ENCODE measurements at places on chromosomes 7 and 10. TPM values are rescaled to one million over a fixed set of nuclear protein-coding genes. Genes with fewer than 3 reads are reported as not detected.

GRCh38 chr10:120456626-120457430 lies at the start of gene PLPP4:
Gene PLPP4, plus strand, starts transcription at chr10:120457227. Its CDS starts 79 bp downstream, at chr10:120457306.
- H3K36me3 ChIP-seq: no peaks in the 10 kb centered on the region
- peak; percentile 69 for DNase-seq
- H3K4me1 ChIP-seq: peaks cover 20% of the 10 kb centered on the region
- H3K27ac ChIP-seq: no peak within 1 kb of the TSS

ADRA2A gene
- total RNA-seq: 6.9 TPM

GRCh38 chr10:80454513-80455460 lies 677 bp downstream of the TSPAN14 start:
- H3K4me3 ChIP-seq: peak overlapping the region; percentile 82
- DNase-seq: peak; percentile 50
- peak overlapping the region; percentile 98 for H3K27ac ChIP-seq

GRCh38 chr7:113936982-113937381 lies 18.2 kb upstream of the PPP1R3A start:
- no peak for DNase-seq
- H3K4me3 ChIP-seq: no peak overlapping the region
- H3K4me1 ChIP-seq: no peaks in the 10 kb centered on the region
- no peaks in the 10 kb centered on the region for H3K27me3 ChIP-seq
- H3K27ac ChIP-seq: no peak overlapping the region
- no peaks in the 10 kb centered on the region for H3K36me3 ChIP-seq

TFPI2 gene
- 1.8 TPM for total RNA-seq

GRCh38 chr7:105765846-105766245 lies 110.6 kb downstream of the ATXN7L1 start:
- H3K27ac ChIP-seq: no peak overlapping the region
- no peaks in the 10 kb centered on the region for H3K27me3 ChIP-seq
- no peaks in the 10 kb centered on the region for H3K4me1 ChIP-seq
- DNase-seq: no peak
- no peak overlapping the region for H3K4me3 ChIP-seq

STEAP4 gene
- total RNA-seq: 16.2 TPM

- H3K27me3 ChIP-seq: no peaks in the 10 kb centered on the region
- H3K4me3 ChIP-seq: no peak overlapping the region
- no peak overlapping the region for H3K27ac ChIP-seq
- H3K36me3 ChIP-seq: no peaks in the 10 kb centered on the region
- H3K4me1 ChIP-seq: no peaks in the 10 kb centered on the region
Observed at GRCh38 chr10:1375346-1376170, 319.4 kb downstream of the WDR37 start.

LIMK1 gene
- total RNA-seq: 42.4 TPM

DENND2A gene
- 4.1 TPM for total RNA-seq

GRCh38 chr7:86908948-86909347 lies 150.5 kb downstream of the ELAPOR2 start:
- H3K27me3 ChIP-seq: no peaks in the 10 kb centered on the region
- H3K4me3 ChIP-seq: no peak overlapping the region
- H3K4me1 ChIP-seq: no peaks in the 10 kb centered on the region
- no peak overlapping the region for H3K27ac ChIP-seq

GRCh38 chr10:118057361-118057760 lies 10.6 kb upstream of the RAB11FIP2 start:
- no peak for DNase-seq
- no peaks in the 10 kb centered on the region for H3K27me3 ChIP-seq
- H3K4me1 ChIP-seq: peaks cover 7% of the 10 kb centered on the region
- no peak overlapping the region for H3K27ac ChIP-seq
- no peak overlapping the region for H3K4me3 ChIP-seq

GRCh38 chr10:35508647-35509046 lies 96.5 kb upstream of the GJD4 start:
- no peak for DNase-seq
- H3K27ac ChIP-seq: no peak overlapping the region
- H3K4me3 ChIP-seq: no peak overlapping the region

GRCh38 chr7:67554986-67555385 lies 558.4 kb downstream of the TYW1 start:
- H3K27ac ChIP-seq: no peak overlapping the region

AOAH gene
- total RNA-seq: 1.7 TPM

FANK1 gene
- total RNA-seq: 60.9 TPM

ARID5B gene
- 52.1 TPM for total RNA-seq

DNA sequence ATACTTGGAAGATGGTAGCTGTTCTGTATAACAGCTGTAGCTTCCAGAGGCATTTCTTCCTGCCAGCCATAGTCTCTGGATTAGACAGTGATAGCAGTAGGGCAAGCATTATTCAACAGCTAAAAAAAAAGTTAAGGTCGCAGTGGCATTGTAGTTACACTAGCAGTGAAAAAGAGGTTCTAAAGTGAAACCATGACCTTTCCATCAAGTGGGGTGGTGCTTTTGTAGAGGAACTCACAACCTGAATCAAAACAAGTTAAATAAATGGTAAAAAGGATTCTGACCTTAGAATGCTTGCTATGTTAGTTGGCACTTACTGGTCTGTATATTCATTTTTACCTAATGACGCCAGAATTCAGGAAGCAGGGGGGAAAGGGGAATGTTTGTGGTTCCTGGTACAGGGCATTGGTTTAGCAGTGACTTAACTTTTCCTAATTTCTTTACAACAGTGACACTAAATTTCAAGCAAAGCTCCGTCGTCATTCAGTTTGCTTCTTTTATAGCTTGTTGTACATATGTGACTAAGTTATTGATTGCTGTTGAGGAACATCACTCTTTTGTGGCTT lies 55.0 kb downstream of the GBF1 start:
- no peaks in the 10 kb centered on the region for H3K36me3 ChIP-seq
- no peak overlapping the region for H3K27ac ChIP-seq
- H3K4me1 ChIP-seq: no peaks in the 10 kb centered on the region
- H3K27me3 ChIP-seq: no peaks in the 10 kb centered on the region
- DNase-seq: no peak

TBX20 gene
- 3.8 TPM for total RNA-seq

NPSR1 gene
- not detected for total RNA-seq

TMEM196 gene
- 0.12 TPM for total RNA-seq

GRCh38 chr7:140146574-140146973 lies 30.2 kb downstream of the KDM7A start:
- no peaks in the 10 kb centered on the region for H3K4me1 ChIP-seq
- no peak for DNase-seq
- no peaks in the 10 kb centered on the region for H3K27me3 ChIP-seq
- H3K36me3 ChIP-seq: no peaks in the 10 kb centered on the region
- no peak overlapping the region for H3K4me3 ChIP-seq

DNA sequence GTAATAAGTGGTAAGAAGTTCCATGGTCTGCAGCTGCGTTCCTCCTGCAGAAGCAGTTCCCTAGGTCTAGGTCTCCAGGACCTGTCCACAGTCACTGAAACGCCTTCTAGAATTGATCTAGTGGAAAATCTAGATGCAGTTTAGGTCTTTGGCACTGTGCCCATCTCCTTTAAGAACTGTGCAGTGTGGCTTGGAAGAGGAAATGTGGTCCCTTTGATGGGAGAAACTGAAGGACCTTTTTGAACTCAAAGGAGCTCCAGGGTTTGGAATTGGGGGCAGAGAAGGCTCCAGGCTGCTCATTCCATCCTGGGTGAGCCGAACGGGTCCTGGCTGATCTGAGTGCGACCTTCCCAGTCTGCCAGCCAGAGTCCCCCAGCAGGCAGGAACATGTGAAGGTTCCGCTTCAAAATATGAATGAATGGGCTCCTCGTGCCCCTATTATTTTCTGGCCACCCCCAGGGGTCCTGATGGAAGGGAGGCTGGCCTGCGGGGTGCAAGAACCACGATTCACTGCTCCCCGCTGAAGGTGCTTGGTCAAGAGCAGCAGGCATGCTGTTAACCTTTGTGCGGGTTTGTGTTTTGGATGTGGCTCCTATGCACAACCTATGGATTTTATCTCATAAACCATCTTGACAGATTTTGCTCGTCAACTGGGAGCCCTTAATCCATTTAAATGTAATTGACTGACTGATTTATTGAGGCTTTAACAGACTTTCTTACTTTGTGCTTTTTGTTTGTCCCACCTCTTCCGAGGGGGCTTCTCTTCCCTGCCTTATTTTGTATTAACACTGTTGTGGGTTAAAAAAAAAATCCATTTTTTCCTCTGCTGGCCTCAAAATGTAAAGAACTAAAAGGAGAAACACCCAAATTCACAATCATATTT lies 36.7 kb downstream of the ZNF467 start:
- H3K4me1 ChIP-seq: peaks cover 1% of the 10 kb centered on the region
- no peak for DNase-seq
- no peaks in the 10 kb centered on the region for H3K36me3 ChIP-seq
- H3K4me3 ChIP-seq: no peak overlapping the region

DNA sequence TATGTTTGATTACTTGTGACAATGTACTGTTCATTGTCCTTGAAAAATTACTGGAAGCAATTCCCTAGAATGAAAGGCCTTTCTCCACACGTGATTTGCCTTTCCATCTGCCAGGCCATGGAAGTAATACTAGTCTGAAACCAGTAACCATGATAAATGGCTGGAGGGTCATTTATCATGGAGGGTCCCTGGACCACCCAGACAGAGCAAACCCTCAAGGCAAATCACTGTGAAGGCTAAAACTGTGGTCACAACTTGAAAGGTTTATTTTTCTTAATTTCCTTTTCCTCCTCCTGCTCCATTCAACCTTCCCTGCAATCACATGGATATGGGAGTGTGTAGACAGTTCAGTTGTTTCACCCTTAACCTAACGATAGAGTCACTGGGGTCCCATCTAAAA lies 16.4 kb downstream of the BRAF start:
- no peaks in the 10 kb centered on the region for H3K27me3 ChIP-seq
- DNase-seq: no peak
- no peaks in the 10 kb centered on the region for H3K36me3 ChIP-seq
- no peak overlapping the region for H3K4me3 ChIP-seq

- no peak overlapping the region for H3K4me3 ChIP-seq
- H3K27me3 ChIP-seq: no peaks in the 10 kb centered on the region
- DNase-seq: peak; percentile 65
- H3K4me1 ChIP-seq: peaks cover 23% of the 10 kb centered on the region
- H3K27ac ChIP-seq: peak overlapping the region; percentile 80
Observed at GRCh38 chr7:131521651-131522163, 34.7 kb downstream of the PODXL start.

- no peak for DNase-seq
- no peak overlapping the region for H3K4me3 ChIP-seq
- H3K4me1 ChIP-seq: no peaks in the 10 kb centered on the region
- no peak overlapping the region for H3K27ac ChIP-seq
Observed at GRCh38 chr7:4091767-4092166, 590.3 kb upstream of the FOXK1 start.

- H3K27me3 ChIP-seq: no peaks in the 10 kb centered on the region
- H3K4me3 ChIP-seq: no peak overlapping the region
- H3K27ac ChIP-seq: no peak overlapping the region
- no peaks in the 10 kb centered on the region for H3K36me3 ChIP-seq
- DNase-seq: no peak
Observed at GRCh38 chr7:154364170-154364569, 312.0 kb downstream of the DPP6 start.

- DNase-seq: no peak
- no peak overlapping the region for H3K27ac ChIP-seq
- H3K4me1 ChIP-seq: no peaks in the 10 kb centered on the region
- no peaks in the 10 kb centered on the region for H3K27me3 ChIP-seq
- H3K4me3 ChIP-seq: no peak overlapping the region
- H3K36me3 ChIP-seq: no peaks in the 10 kb centered on the region
Observed at GRCh38 chr10:13973742-13974141, 357.0 kb downstream of the FRMD4A start.

- H3K27me3 ChIP-seq: no peaks in the 10 kb centered on the region
- no peaks in the 10 kb centered on the region for H3K36me3 ChIP-seq
- no peak overlapping the region for H3K4me3 ChIP-seq
- H3K27ac ChIP-seq: no peak overlapping the region
- H3K4me1 ChIP-seq: no peaks in the 10 kb centered on the region
Observed at GRCh38 chr7:132462478-132462877, 113.8 kb downstream of the PLXNA4 start.

DNA sequence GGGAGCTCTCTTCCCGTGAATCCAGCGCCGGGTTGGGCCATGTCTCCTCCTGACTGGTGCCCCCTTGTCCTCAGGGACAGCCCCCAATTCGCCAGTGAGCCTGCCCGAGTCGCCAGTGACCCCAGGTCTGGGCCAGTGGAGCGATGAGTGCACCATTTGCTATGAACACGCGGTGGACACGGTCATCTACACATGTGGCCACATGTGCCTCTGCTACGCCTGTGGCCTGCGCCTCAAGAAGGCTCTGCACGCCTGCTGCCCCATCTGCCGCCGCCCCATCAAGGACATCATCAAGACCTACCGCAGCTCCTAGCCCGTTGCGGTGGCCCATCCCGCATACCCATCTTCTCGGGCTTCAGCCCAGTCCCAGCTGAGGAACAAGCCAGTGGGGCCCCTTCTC lies 96.6 kb downstream of the NEURL1 start:
- H3K27ac ChIP-seq: no peak overlapping the region
- no peaks in the 10 kb centered on the region for H3K36me3 ChIP-seq
- no peak overlapping the region for H3K4me3 ChIP-seq
- no peak for DNase-seq

DNA sequence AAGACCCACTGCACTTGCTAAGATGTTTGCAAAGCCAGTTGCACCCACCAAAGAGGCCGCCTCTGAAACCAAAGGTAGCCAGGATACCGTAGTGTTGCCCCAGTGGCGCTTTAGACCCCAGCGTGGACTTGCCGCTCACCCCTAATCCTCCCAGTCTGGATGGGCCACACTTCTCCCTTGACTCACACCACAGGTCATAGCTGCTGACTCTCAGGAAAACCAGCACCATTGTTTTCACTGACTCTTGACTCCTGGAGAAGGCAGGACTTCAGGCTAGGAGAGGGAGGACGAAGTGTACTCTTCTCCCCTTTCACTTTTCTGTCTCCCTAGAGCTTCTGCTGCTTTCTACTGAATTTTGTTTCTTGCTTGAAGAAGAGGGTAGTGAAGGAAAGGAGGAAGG lies 22.3 kb downstream of the RAB19 start:
- H3K27ac ChIP-seq: no peak overlapping the region
- H3K4me3 ChIP-seq: no peak overlapping the region
- H3K36me3 ChIP-seq: no peaks in the 10 kb centered on the region
- H3K4me1 ChIP-seq: no peaks in the 10 kb centered on the region
- DNase-seq: no peak

FAM25A gene
- not detected for total RNA-seq

- no peaks in the 10 kb centered on the region for H3K27me3 ChIP-seq
- DNase-seq: peak; percentile 25
- H3K4me3 ChIP-seq: no peak overlapping the region
- no peaks in the 10 kb centered on the region for H3K36me3 ChIP-seq
- H3K4me1 ChIP-seq: no peaks in the 10 kb centered on the region
Observed at GRCh38 chr7:118590107-118590506, 365.6 kb downstream of the ANKRD7 start.

PIP gene
- total RNA-seq: not detected

IFIT1B gene
- not detected for total RNA-seq

PCDH15 gene
- 1.7 TPM for total RNA-seq
